Activated CD8-positive, alpha-beta memory T cell treated with anti-CD3 and anti-CD28 coated beads for 1 hour (primary cell): ENCODE measurements at places on chromosomes 7 and 10.

- no peak for DNase-seq
Measured at GRCh38 chr7:107027208-107027607, 17.3 kb upstream of the PRKAR2B start.

DNA sequence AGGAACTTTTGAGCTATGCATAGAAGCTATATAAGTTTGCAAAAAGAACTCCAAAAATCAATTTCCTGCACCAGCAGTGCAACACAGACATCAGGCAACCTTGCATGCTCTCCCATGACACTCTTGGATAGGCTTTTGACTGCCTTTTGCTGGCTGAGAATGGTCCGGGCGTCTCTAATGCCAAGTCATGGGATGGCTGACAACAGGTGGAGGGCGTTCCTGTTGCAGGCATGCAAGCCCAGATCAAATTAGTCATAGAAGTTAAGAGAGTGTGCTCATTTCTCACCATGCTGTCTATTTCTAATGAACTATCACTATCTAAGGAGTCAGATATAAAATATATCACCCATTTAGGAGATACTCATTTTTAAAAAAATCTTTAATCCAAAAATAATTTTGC lies 8.4 kb downstream of the PLCE1 start:
- DNase-seq: no peak

- DNase-seq: no peak
Measured at GRCh38 chr10:106436123-106436715, 728.3 kb downstream of the SORCS1 start.

- no peak for DNase-seq
Measured at GRCh38 chr7:35761871-35762677, 38.8 kb upstream of the SEPTIN7 start.

DNA sequence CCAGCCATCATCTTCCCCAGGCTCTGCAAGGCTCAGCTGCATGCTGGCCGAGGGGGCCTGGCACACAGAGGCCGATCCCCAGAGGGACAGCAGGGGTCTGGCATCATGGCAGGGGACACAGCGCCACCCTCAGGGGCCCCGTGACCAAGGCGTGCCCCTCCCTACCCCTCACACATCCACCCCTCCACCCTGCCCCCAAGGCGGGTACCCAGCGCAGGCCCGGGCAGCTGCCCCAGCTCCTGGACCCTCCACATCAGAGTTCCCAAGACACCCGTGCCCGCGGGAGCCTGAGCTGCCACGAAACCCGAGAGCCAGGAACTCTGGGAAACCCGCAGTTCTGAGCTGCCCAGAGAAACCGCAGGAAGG lies 46.5 kb upstream of the TNRC18 start:
- no peak for DNase-seq

- DNase-seq: no peak
Measured at GRCh38 chr10:109835257-109835656, 88.1 kb downstream of the XPNPEP1 start.

DNA sequence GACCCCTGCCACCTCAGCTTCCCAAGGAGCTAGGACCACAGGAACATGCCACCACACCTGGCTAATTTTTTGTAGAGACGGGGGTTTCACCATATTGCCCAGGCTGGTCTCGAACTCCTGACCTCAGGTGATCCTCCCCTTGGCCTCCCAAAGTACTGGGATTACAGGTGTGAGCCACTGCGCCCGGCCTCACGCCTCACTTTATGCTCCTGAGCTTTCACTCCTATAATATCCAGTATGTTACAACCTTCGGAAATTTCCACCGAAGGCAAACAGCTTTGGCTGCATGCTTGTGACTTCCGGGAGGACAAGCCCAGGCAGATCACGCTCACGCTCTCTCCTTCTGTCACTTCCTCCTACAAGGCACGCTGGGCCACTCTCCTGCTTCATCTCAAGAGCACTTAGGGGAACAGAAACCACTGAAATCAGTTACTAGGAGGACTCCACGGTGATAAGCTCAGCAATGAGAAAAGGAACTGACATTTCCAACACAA lies 4.4 kb upstream of the MAD1L1 start:
- no peak for DNase-seq

- DNase-seq: no peak
Measured at GRCh38 chr7:48660306-48660870, 264.0 kb upstream of the CDC14C start.

DNA sequence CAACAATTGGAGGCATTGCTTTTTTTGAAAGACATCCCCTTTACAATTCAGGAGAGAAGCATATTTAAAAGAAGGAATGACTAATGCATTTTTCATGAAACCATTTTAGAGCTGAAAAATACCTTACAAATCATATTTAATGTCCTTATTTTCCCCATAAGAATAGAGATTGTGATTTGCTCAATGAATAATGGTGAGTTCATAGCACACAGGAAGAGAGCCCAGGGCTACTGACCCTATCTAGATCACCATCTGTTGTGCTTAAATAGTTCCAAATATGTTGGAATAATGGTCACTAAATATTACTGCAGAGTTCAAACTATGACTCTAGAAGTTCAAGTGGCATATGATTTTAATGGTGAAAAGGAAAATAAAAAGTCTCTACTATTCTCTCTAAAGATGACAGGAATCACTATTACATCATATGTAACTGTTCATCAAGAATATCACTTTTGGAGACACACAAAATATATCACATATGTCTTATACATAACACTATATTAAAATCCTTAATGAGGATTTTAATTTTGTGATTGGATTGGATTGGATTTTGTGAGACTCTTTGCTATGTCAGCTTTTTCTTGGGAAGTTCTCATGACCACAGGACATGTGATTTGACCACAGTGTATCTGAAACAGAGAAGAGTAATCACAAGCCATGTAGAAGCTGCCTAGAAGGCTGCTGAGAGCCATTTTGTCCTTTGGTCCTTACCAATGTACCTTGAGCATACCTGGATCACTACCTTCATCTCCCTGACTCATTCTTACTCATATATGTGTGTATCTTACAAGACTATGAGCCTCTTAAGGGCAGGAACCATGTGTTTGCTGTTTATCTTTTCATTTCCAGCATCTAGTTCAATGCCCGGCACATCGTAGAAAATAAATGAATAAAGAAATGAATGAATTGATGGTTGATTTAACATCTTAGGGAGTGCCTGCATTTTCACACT lies 26.4 kb downstream of the SLC16A9 start:
- DNase-seq: no peak

- peak; percentile 4 for DNase-seq
Measured at GRCh38 chr7:77697535-77697831, 1.2 kb downstream of the RSBN1L start.

- no peak for DNase-seq
Measured at GRCh38 chr10:133230044-133230361, at the start of gene UTF1. UTF1 (plus strand) TSS chr10:133230217; CDS start chr10:133230289, 72 bp downstream.

- no peak for DNase-seq
Measured at GRCh38 chr7:121513105-121513504, 117.0 kb upstream of the FAM3C start.

DNA sequence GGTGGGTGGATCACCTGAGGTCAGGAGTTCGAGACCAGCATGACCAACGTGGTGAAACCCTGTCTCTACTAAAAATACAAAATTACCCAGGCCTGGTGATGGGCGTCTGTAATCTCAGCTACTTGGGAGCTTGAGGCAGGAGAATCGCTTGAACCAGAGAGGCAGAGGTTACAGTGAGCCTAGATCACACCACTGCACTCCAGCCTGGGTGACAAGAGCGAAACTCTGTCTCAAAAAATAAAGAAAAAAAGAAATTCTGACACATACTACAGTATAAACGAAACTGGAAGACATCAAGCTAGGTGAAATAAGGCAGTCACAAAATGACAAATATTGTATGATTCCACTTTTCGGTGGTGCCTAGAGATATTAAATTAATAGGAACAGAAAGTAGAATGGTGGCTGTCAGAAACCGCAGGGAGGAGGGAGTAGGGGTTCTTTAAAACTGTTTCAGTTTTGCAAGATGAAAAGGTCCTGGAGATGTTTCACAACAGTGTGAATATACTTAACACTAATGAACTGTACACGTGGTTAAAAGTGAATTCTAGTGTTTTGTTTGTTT lies 23.2 kb downstream of the PILRA start:
- DNase-seq: no peak

- no peak for DNase-seq
Measured at GRCh38 chr7:90916319-90916718, 320.2 kb downstream of the CDK14 start.

GRCh38 chr10:4643471-4643870 lies 182.5 kb upstream of the AKR1E2 start:
- no peak for DNase-seq

DNA sequence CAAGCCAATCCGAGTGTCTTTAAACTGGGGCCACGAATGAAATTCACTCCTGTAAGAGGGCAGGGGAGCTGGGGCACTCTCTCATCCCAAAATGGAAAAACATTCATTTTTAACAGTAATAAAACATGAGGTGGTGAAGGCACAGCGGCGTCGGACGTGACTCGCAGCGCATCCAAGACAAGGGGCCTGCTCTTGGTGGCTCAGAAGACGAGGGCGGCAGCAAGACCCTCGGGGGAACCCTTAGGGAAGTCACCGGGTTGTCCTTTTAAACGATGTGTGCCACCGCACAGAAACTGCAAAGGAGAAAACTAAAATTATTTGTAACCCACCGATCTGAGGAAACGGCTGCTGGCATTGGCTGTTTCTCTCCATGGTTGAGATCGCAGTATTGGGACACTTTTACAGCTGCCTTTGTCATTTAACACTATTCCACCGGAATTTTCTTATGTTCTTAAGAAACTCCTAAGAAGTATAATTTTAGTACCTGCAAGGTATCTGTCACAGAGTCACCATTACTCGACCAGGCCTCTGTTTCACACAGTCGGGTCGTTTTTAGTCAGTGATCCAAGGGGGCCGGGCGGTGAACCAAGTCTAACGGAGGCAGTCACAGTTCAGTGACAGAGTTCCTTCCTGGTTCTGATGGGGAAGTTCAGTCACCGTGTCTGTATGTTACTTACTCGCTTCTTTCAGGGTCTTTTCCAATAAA lies 159.3 kb downstream of the PTPRN2 start:
- no peak for DNase-seq

GRCh38 chr7:78472519-78472918 lies 673.9 kb downstream of the PHTF2 start:
- no peak for DNase-seq

GRCh38 chr7:80591654-80592053 lies 46.8 kb upstream of the CD36 start:
- DNase-seq: no peak

GRCh38 chr10:120701381-120701780 lies 149.8 kb upstream of the WDR11 start:
- no peak for DNase-seq

- DNase-seq: no peak
Measured at GRCh38 chr7:729140-730000, 2.3 kb upstream of the PRKAR1B start.

GRCh38 chr10:4678951-4679671 lies 146.9 kb upstream of the AKR1E2 start:
- no peak for DNase-seq

DNA sequence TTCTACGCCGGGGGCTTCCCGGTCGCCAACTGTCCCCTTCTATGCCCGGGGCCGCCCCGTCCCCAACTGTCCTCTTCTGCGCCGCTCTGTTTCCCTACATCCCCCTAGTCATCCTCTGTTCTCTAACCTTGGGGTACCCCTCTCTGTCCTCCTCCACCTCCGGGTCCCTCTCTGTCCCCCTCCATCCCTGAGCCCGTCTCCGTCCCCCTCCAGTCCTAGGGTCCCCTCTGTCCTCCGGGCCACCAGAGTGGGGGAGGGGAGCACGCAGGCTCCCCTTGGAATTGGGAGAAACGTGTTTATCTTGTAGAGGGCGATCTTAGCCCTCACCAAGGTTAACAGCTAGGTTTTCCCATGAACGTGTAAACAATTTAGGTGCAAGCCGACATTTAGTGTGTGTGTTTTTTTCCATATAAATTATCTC lies 852 bp upstream of the KLF6 start:
- DNase-seq: no peak

DNA sequence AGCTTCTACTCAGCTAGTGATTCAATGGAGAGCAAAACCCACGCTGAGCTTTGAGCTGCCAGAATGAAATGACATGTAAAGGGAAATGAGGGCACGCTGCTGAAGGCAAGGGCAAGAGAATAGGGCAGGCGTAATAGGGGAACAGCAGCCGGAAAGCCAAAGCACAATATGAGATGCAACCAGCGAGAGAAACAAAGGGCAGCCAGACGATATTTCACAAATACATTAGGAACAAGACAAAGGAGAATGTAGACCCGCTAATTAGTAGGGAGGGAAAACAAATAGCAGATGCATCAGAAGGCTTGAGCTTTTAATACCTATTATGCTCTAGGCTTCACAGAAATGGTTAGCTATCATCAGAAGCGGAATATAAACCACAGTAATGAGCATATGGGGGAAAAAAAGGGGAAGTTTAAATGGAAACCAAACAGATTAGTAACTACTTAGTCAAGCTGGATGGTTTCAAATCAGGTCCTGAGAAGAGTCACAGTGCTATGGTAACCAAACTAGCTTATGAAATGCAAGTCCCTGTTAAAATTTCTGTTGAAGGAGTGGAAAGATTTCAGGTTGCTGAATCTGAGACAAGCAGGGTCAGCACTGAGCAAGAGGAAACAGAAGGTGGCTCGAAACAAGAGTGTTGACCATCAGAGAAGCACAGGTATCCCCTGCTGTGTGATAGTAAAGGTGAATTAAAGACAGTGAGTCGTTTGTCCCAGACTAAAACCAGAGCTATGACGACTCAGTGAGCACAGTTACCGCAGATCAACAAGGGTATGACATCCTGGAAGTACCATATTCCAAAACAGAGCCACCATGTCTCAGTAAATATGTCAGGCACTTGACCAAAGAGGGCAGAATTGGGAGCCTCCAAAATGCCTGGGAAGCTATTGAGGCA lies 496.9 kb upstream of the CELF2 start:
- DNase-seq: no peak

GRCh38 chr7:6170571-6171531 lies 101.6 kb downstream of the CYTH3 start:
- no peak for DNase-seq

- DNase-seq: no peak
Measured at GRCh38 chr7:22166928-22167327, 190.0 kb downstream of the RAPGEF5 start.

DNA sequence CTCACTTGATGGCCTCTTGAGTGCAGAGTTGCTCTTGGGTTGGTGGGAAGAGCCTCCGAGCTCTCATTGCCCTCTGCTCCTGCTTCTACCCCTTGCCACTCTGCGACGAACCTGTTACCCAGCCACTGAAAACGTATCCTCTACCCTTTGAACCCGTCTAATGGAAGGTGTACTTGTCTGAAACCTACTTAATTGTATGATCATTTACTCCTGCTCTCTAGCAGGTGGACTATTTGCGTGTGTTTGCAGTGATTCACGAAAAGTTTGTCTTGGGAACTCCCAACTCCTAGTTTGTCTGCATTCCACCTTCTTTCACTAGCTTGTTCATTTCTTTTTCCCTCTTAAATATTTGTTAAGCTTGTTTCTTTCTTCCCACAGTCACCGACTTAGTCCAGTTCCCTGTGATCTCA lies 503 bp downstream of the CROT start:
- DNase-seq: no peak

- no peak for DNase-seq
Measured at GRCh38 chr10:53025172-53025711, 252.7 kb upstream of the MBL2 start.

DNA sequence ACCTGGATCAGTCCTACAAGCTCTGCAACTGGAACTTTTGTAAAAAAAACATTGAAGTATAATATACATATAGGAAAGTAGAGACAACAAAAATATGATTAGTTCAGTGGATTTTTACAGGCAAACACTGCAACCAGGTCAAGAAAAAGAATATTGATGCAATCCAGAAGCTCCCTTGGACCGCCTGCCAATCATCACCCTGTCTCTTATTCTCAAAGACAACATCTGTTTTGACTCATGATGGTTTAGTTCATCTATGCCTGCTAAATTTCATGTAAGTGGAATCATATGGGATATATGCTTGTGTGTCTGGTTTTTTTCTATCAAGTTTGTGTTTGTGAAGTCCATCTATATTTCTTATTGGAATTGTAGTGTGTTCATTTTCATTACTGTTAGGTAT lies 7.7 kb upstream of the HYCC1 start:
- DNase-seq: no peak
